Stimulated activated CD8-positive, alpha-beta memory T cell treated with anti-CD3 and anti-CD28 coated beads, Interleukin-4, amount 100 ng/mL, for 1 hour (primary cell): ENCODE measurements at places on chromosomes 6 and 20.

GRCh38 chr6:130473886-130474285 is 108.1 kb downstream of the TMEM200A start:
- no peak for DNase-seq

DNA sequence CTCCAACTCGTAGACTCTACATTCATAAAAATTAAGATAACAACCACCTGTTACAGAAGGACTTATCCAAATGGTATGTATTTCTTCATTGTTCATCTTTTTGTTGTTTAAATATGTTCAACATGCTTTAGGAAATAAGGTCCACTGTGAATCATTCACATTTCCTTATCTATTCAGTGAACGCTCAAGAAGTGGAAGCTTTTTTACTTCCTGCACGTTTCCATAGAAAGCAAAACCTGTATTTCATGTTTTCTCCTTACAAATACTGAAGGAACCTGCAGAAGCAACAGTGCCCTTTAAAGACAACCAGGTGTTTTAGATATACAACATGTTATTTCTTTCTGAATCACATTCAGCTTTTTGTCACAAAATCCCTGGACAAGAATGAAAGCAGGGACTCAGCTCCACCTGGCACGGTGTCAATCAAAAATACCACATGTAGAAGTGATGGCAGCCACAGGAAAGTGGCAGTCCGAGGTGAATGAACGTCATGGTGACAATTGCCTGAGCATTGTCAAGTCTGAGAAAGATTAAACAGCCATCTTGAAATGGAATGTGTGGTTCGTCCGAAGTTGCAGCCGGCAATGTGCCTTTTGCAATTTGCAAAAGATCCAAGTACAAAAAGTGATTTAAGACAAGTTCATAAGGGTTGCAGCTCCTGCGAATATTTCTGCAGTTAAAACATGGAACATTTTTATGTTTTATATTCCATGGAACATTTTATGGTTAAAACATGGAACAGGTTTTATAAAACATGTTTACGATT is 66.7 kb upstream of the RIPOR2 start:
- DNase-seq = no peak

DNA sequence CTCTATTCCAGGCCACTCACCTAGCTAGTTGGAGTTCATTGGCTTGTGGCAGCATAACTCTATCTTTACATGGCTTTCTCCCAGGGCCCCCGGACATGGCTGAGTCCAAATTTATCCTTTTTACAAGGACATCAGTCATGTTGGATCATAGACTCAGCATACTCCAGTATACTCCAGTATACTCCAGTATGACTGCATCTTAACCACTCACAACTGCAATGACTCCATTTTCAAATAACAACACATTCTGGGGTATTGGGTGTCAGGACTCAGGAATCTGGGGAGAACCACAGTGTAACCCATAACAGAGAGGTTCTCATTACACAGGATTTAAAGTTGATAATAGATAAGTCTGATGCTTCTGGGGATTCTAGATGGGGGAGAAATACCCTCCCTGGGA is 53.8 kb upstream of the TSHZ2 start:
- no peak for DNase-seq

- DNase-seq = no peak
Observed at GRCh38 chr6:53474010-53474409, 70.9 kb downstream of the GCLC start.

DNA sequence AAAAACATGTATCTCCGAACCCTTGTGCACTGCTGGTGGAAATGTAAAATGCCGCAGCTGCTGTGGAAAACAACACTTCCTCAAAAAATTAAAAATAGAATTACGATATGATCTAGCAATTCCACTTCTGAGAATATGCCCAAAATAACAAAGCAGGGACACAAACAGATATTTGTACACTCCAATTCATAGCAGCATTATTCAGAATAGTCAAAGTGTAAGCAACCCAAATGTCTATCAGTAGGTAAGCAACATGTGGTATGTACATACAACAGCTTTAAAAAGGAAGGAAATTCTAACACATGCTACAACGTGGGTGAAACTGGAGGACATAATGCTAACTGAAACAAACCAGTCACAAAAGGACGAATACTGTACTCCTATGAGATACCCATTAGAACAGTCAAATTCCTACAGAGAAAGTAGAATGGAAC is 5.7 kb upstream of the RAB5IF start:
- no peak for DNase-seq

- DNase-seq = no peak
Observed at GRCh38 chr6:128803911-128804310, 79.0 kb upstream of the LAMA2 start.

DNA sequence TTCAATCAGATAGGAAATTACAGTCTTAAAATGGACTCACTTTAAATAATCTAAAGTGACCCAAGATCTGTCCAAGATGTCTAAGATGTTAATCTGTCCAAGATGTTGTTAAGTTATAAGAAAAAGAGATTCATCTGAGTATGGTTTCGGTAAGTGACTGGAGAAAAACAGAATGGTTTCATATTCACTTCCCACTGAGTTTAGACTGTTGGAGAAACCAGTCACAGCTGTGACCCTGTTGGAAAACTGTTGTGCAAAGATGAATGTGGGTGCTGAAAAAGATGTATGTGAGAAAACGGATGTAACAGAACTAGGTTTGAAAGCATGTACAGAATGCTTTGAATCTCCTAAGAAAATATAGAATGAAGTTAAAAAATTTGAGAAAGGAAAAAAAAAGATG is 325.9 kb downstream of the COL12A1 start:
- no peak for DNase-seq

GRCh38 chr20:38748861-38749149 is 545 bp downstream of the ACTR5 start:
- DNase-seq = no peak

GRCh38 chr6:42045538-42046460 is 4.5 kb upstream of the TAF8 start:
- peak; percentile 63 for DNase-seq

- DNase-seq = no peak
Observed at GRCh38 chr6:15378866-15379265, 133.0 kb downstream of the JARID2 start.

GRCh38 chr6:27049863-27050781 is 197.4 kb upstream of the PRSS16 start:
- DNase-seq = no peak

- DNase-seq = no peak
Observed at GRCh38 chr20:38789503-38790199, 15.8 kb upstream of the PPP1R16B start.

- no peak for DNase-seq
Observed at GRCh38 chr6:148244217-148244935, 98.3 kb upstream of the SASH1 start.

DNA sequence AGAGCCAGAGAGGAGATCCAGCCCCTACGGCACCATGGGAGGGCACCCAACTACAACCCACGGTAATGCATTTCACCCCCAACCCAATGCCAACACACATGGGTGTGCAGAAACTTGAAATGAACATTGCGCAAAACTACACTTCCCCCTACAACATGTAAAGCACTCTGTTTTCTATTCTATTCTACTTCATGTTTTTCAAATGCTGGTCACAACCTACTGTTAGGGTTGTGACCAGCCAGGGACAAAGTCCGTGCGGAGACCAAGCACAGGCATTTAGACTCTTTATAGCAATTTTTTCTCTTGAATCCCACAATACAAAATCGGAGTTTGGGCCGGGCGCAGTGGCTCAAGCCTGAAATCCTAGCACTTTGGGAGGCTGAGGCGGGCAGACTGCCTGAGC is 90.6 kb downstream of the MRPL14 start:
- DNase-seq = no peak

DNA sequence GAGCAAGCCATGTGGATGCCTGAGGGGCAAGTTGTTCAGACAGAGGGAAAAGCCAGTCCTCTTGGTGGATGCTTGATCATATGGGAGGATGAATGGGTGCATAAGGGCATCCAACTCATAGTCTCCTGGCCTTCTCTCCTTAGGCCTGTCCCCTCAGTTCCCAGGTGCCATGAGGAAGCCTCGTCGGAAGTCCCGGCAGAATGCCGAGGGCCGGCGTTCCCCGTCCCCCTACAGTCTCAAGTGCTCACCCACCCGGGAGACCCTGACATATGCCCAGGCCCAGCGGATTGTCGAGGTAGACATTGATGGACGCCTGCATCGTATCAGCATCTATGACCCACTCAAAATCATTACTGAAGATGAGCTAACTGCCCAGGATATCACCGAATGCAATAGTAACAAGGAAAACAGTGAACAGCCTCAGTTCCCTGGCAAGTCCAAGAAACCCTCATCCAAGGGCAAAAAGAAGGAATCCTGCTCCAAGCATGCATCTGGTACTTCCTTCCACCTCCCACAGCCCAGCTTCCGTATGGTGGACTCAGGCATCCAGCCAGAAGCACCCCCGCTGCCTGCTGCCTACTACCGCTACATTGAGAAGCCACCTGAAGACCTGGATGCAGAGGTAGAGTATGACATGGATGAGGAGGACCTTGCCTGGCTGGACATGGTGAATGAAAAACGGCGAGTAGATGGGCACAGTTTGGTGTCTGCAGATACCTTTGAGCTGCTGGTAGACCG is 3.8 kb downstream of the BRPF3 start:
- DNase-seq = no peak

- no peak for DNase-seq
Observed at GRCh38 chr20:57378646-57379262, 12.4 kb upstream of the RBM38 start.

- DNase-seq = no peak
Observed at GRCh38 chr20:52279706-52280105, 88.1 kb upstream of the ZFP64 start.

DNA sequence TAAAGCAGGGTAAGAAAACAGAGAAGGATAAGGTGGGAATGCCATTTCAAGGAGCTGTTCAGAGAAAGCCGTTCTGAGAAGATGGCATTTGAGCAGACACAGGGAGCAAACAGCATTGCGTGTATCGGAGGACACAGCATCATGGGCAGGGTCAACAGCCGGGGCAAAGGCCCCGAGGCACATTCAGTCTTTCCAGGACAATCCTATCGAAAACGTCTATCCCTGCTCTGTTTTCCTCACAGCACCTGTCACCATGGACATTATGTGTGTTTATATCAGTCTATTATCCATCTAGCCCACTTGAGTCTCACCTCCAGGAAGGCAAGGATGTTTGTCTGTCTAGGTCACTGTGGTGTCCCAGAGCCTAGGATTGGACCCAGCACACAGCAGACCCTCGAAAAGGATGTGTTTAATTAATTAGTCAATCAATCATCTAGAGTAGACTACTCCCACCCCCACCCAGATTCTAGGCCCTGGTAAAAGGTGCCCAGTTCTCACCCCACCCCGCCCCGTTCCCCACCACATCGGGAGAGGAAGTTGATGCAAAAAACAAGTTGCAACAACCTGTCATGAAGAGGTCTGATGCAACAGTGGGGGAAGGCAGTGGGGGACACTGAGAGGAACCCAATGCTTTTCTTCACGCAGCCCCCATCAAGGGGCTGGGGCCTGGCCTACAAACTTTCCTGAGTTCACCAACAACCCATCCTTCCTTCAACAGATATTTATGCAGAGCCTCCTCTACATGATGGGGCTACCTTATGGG is 66.6 kb downstream of the PREX1 start:
- peak; percentile 20 for DNase-seq

DNA sequence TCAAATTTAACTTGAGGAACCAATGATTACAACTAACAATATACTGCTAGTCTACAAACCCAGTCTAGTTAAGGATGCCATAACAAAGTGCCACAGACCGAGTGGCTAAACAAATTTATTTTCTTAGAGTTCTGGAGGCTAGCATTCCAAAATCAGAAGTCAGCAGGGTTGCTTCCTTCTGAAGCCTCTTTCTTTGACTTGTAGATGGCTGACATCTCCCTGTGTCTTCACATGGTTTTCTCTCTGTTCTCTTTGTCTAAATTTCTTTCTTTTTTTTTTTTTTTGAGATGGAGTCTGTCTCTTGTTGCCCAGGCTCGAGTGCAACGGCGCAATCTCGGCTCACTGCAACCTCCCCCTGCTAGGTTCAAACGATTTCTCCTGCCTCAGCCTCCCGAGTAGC is 56.1 kb downstream of the NCOA3 start:
- DNase-seq = no peak

DNA sequence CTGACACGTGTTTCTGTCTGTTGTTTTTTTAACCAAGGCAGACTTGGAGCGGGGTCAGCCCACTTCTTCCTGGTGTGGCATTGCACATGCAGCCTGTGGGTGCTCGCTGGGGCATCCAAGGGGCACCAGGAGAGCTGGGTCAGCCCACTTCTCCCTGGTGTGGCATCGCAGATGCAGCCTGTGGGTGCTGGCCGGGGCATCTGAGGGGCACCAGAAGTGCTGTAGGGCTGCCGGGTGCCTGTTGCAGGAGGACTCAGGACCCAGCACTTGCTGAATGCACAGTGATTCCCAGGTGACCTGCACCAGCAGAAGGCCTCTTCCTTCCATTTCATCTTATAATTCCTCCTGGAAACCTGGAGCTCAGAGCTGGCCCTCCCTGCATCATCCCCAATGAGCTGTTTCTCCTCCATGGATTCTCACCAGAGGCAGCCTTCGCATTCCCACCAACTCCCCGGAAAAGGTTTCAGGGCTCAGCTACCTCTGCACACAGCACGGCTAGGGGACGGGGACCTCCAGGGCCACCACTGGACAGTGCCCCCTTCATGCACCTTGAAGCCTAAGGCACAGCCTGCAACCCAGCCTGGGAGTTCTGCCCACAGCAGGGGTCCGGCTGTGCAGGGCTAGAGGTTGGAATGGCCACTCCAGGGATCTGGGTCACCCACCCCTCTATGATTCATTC is 218.8 kb downstream of the TAF4 start:
- no peak for DNase-seq

GRCh38 chr20:24478584-24478983 is 9.2 kb downstream of the SYNDIG1 start:
- no peak for DNase-seq

DNA sequence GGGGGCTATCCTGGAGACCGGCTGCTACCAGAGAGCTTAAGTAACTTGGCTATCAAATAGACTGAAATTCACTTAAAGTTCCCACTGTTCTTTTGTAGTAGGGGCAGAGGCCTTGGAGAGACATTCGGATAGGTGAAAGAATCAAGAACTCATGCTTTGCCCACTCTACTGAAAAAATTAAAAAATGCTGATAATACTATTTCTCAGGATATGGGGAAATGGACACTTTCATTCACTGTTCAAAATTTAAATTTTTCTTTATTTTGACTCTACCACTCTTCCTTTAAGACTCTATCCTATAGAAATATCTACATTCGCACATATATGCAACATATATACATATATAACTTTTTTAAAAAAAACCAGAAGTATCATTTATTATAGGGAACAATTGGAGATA is 117.8 kb upstream of the CHD6 start:
- no peak for DNase-seq

GRCh38 chr6:136654086-136654485 is 103.9 kb upstream of the MAP7 start:
- DNase-seq = no peak

- DNase-seq = no peak
Observed at GRCh38 chr6:116004841-116005815, 55.6 kb downstream of the FRK start.

DNA sequence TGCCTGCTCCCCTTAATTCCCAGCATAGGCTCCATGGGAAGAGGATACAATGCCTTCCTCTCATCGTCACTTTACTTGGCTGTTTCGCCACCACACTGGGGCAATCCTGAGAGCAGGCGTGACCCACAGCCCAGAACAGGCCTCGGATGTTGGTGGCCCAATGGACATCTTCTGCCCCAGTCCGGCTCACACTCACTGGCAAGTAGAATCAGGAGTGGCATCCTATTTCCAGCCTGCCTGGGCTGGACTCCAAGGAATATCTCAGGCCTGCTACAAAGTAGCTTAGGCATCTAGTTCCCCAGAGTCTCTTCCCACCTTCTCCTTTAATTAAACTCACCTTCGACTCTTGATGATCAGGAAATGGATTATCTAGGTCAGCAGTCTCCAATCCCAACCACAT is 110.5 kb downstream of the LRFN2 start:
- DNase-seq = no peak
